ENCODE measurements at places on chromosomes 7 and 10. TPM values are rescaled to one million over a fixed set of nuclear protein-coding genes. Genes with fewer than 3 reads are reported as not detected.

DNA sequence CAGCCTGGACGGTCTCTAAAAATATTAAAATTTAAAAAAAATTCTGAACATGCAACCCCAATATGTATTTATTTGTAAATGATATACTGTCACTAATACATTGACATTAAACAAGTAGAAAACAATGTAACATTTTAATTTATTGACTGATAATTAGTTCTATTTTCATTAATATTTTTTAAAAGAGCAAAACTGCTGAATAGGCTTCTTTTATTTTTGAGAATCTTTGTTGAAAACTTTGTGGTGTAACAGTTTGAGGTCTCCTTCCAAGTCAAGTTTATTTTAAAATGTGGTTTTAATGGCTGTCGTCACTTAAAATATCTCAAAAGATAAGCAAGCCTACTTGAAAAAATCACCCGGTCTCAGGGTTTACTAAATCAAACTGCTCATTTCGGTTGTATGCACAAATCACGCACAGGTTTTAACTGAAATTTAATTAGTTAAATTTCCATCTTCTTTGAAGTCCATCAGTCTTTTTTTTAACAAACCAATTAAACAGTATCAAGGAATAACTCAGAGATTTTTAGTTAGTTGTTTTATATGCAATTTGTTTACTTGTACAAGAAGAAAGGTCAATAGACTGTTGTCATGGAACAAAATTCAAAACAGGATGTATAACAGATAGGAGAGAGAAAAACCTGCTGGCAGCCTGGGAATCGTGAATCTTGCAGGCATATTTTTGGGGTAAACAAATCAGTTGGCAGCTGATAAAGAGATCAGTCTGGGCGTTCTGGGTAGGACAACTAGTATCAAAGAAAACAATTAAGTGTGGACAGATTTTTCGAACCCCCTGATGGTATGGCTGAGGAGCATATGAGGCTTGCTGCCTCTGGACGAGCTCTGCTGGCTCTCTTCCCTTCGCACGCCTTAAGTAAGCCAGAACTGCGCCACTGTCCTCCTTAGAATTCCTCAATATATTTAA, 9.7 kb upstream of the EDRF1 start:
- no peaks in the 10 kb centered on the region for H3K36me3 ChIP-seq
- no peak overlapping the region for H3K4me3 ChIP-seq
- H3K27ac ChIP-seq: no peak overlapping the region
- H3K4me1 ChIP-seq: no peaks in the 10 kb centered on the region
- H3K27me3 ChIP-seq: no peaks in the 10 kb centered on the region

Gene HMX3
- 0.69 TPM for total RNA-seq

- DNase-seq: no peak
- peaks cover 9% of the 10 kb centered on the region for H3K36me3 ChIP-seq
- H3K4me3 ChIP-seq: no peak overlapping the region
- peak overlapping the region; percentile 42 for H3K27ac ChIP-seq
- peaks cover 57% of the 10 kb centered on the region for H3K4me1 ChIP-seq
Observed at GRCh38 chr10:7291487-7292270, 119.2 kb downstream of the SFMBT2 start.

GRCh38 chr7:33671531-33672262, 233.6 kb upstream of the BMPER start:
- H3K27me3 ChIP-seq: no peaks in the 10 kb centered on the region
- no peak for DNase-seq
- H3K4me1 ChIP-seq: no peaks in the 10 kb centered on the region
- H3K4me3 ChIP-seq: no peak overlapping the region
- H3K27ac ChIP-seq: no peak overlapping the region

- H3K27ac ChIP-seq: no peak overlapping the region
- H3K27me3 ChIP-seq: no peaks in the 10 kb centered on the region
- H3K4me3 ChIP-seq: no peak overlapping the region
- DNase-seq: no peak
Observed at GRCh38 chr7:63918986-63919385, 79.7 kb upstream of the ZNF722 start.

DNA sequence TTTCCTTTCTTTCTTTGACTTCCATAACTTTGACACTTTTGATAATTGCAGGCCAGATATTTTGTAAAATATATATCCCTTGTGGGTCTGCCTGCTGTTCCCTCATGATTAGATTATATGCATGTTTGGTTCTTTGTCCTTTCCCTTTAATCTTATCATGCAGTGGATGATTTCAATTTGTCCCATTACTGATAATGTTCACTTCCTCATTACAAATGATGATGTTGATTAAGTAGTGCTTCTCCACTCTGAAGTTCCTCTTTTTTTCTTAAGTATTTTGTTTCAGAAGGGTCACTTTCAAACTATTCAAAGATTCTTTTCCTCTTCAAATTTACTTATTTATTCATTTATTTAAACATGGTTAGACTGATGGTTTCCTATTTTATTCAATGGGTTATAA, 898.1 kb downstream of the XPNPEP1 start:
- DNase-seq: no peak
- H3K4me3 ChIP-seq: no peak overlapping the region
- no peak overlapping the region for H3K27ac ChIP-seq
- H3K36me3 ChIP-seq: no peaks in the 10 kb centered on the region

DNA sequence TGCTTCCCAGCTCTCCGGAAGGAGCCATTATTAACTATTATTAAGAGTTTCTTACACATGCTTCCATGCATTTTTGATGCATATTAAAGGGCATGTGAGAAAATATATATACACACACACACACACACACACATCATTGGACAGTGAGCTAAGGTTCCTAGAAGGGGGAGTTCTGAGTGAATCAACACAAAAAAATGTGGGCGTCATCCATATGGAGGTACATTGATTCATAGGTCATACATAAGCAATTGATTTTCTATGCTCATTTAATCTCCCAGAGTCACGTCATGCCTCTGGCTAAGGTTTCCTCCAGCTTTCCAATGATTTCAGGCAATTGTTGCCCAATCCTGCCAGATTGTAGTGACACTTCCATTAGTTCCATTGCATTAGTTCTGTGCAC, 269.4 kb downstream of the DNAJB9 start:
- no peaks in the 10 kb centered on the region for H3K4me1 ChIP-seq
- H3K4me3 ChIP-seq: no peak overlapping the region
- no peak overlapping the region for H3K27ac ChIP-seq

GRCh38 chr10:73814896-73815718, 3.7 kb upstream of the NDST2 start:
- H3K4me1 ChIP-seq: peaks cover 6% of the 10 kb centered on the region
- DNase-seq: no peak
- peaks cover 15% of the 10 kb centered on the region for H3K36me3 ChIP-seq
- H3K27me3 ChIP-seq: no peaks in the 10 kb centered on the region

DNA sequence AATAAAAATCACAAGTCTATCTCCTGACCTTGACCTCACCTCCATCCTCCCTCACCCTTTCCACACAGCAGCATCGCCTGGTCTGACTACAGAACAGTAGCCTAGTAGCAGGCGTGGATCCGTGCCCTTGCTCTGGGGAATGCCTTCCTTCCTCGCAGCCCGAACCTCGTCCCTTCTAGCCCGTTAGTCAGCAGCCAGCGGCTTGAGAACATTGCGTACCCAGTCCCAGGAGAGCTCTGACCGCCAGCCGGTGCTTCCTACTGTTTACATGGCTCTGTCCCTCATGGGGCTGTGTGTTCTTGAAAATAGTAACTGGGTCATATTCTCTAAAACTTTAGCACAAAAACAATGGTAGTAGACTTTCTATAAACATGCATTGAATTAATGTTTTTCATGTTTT, 682.7 kb upstream of the IGFBP3 start:
- no peaks in the 10 kb centered on the region for H3K4me1 ChIP-seq
- H3K27me3 ChIP-seq: no peaks in the 10 kb centered on the region
- no peak for DNase-seq

- H3K36me3 ChIP-seq: no peaks in the 10 kb centered on the region
- no peak overlapping the region for H3K4me3 ChIP-seq
- no peak for DNase-seq
- no peak overlapping the region for H3K27ac ChIP-seq
Observed at GRCh38 chr7:28835800-28836199, 122.3 kb downstream of the TRIL start.

DNA sequence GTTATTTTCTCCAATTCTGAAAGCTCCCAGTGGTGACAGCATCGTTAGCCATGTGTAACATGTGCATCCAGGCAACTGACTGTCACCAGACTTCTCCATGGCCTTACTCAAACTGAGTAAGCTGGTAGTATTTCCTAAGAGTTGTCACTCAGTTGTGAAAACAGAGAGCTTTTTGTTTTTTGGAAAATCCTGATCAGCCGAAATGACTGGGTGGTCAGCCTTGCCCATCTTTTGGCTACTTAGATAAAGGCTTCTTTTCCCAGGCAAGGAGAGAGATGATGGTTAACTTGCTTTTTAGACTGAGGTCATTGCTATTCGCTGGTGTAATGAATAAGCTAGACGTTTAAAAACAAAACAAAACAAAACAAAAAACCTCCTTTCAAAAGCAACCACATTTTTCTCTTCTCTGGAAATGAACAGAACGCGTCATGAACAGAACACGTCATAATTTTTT, 159.5 kb upstream of the KLF14 start:
- H3K4me3 ChIP-seq: no peak overlapping the region
- peaks cover 80% of the 10 kb centered on the region for H3K4me1 ChIP-seq
- H3K27me3 ChIP-seq: no peaks in the 10 kb centered on the region

DNA sequence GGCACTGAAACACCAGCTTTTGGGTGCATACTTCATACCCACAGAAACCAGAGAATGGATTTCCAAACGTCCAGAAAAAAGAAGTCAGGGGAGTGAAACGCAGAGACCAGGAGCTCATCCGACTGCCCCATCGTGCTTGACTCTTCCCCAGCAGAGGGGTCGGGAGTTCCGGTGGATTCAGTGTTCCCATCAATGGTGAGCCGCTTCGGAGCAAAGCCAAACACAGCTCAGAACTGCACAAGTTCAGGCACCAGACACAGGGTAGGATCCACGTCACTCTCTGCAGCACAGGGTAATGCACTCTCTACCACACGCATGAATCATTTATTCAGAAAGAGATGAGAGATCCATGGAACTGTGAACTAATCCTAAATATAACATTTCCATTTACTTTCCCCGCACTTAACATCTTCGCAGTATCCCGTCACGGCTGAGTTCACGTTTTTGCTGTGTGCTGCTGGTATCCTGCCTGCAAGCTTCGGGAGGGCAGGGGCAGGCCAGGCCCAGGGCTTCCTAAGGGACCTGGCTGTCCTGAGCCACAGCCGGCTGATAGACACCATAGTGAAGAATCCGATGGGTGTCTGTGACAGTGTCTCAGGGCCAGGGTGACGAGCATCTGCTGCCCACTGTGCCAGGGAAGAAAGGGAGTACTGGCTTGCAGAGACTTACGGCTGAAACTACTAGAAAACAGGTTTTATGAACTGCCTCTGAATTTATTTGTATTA, 545.3 kb downstream of the PTPRN2 start:
- H3K36me3 ChIP-seq: no peaks in the 10 kb centered on the region
- no peaks in the 10 kb centered on the region for H3K27me3 ChIP-seq

DNA sequence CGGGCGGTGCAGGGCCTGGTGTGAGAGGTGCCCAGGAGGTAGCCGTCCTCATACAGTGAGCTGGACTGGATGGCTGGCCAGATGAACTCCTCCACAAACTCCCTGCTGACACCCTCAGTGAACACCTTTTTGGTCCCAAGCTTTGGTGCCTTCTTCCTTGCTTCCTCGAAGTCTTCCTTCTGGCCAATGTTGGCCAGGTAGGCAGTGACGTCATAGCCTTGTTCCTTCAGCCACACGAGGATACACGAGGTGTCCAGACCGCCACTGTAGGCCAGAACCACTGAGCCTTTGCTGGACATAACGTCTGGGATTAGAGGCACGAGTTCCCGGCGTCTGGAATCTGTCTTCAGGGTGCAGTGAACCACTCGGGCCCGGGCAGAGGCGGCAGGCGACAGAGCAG, 206.8 kb upstream of the SP4 start:
- no peak for DNase-seq
- H3K27me3 ChIP-seq: no peaks in the 10 kb centered on the region
- no peaks in the 10 kb centered on the region for H3K4me1 ChIP-seq
- no peaks in the 10 kb centered on the region for H3K36me3 ChIP-seq

GRCh38 chr10:112775892-112776674, 174.0 kb upstream of the TCF7L2 start:
- no peak overlapping the region for H3K27ac ChIP-seq
- no peaks in the 10 kb centered on the region for H3K4me1 ChIP-seq
- H3K27me3 ChIP-seq: no peaks in the 10 kb centered on the region
- peaks cover 2% of the 10 kb centered on the region for H3K36me3 ChIP-seq

DNA sequence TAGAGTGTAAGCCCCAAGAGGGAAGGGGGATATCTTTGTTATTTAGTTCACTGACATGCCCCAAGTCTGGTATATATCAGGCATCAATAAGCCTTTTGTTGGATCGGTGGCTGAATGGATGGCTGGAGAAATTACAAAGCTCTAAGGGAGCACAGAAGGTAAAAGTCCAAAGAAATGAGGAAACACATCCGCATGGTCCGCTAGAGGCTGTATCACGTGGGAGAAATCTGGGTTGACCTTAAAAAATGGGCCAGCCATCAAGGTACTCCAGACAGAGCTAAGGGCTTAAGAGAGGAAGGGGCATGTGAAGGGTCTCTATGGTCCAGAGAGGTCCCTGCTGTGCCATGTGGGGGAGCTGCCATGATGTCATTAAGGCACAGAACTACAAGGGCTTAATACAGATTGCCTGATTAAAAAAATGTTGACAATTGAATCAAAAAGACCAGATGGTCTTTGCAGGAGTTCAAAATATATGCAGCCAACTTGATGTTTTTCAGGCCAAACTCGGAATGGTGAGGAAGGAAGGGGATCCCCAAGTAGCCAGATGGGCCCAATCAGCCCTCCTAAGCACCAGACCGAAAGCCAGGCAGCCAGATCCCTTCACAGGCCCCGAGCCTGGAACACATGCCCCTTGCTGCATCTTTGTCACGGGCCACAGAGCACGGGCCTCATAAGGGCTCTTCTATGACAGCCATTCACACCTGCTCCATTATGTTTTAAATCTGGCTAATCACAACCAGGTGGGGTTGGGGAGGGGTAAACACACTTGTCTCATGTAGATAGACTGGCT, 31.9 kb downstream of the SCRN1 start:
- no peaks in the 10 kb centered on the region for H3K27me3 ChIP-seq
- H3K27ac ChIP-seq: no peak overlapping the region
- H3K4me1 ChIP-seq: peaks cover 16% of the 10 kb centered on the region
- no peaks in the 10 kb centered on the region for H3K36me3 ChIP-seq
- DNase-seq: no peak
- H3K4me3 ChIP-seq: no peak overlapping the region

Gene VAX1
- total RNA-seq: not detected

- H3K4me1 ChIP-seq: no peaks in the 10 kb centered on the region
- no peak overlapping the region for H3K27ac ChIP-seq
- H3K36me3 ChIP-seq: no peaks in the 10 kb centered on the region
- no peak for DNase-seq
- H3K27me3 ChIP-seq: peaks cover 8% of the 10 kb centered on the region
Observed at GRCh38 chr10:23217471-23217870, 25.4 kb downstream of the PTF1A start.

- no peak for DNase-seq
- no peak overlapping the region for H3K27ac ChIP-seq
- H3K36me3 ChIP-seq: peaks cover 7% of the 10 kb centered on the region
- no peaks in the 10 kb centered on the region for H3K27me3 ChIP-seq
- peaks cover 28% of the 10 kb centered on the region for H3K4me1 ChIP-seq
Observed at GRCh38 chr10:24929056-24929544, 23.3 kb downstream of the PRTFDC1 start.
